ENCODE measurements at places on chromosomes 4 and X.

DNA sequence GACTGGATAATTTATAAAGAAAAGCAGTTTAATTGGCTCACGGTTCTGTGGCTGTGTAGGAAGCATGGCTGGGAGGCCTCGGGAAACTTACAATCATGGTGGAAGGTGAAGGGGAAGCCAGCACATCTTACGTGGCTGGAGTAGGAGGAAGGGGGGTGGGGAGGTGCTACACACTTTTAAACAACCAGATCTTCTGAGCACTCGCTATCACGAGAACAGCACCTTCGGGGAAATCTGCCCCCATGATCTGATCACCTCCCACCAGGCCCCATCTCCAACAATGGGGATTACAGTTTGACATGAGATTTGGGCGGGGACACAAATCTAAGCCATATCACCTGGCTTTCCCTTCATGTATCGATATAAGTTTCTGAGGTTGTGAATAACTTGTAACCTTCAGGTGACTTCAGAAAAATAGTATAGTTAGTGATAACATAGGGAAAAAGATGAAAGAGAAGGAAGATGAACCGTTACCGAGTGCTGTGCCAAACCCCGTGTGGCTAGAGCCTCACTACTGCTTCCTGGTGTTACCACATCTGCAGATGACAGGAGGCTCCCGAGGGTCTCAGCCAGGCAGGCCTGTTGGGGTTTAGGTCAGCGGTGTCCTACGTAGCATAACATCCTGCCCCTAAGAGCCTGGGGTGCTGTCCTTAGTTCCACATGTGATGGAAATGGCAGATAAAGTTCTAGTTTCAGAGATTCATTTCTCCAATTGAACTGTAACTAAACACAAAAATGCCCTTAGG lies 103.5 kb downstream of the TNIP2 start:
- no peak for DNase-seq

- DNase-seq = no peak
Observed at GRCh38 chr4:40065010-40065409, 8.4 kb downstream of the N4BP2 start.

GRCh38 chrX:112664924-112665323 lies 14.8 kb downstream of the LHFPL1 start:
- no peak for DNase-seq

DNA sequence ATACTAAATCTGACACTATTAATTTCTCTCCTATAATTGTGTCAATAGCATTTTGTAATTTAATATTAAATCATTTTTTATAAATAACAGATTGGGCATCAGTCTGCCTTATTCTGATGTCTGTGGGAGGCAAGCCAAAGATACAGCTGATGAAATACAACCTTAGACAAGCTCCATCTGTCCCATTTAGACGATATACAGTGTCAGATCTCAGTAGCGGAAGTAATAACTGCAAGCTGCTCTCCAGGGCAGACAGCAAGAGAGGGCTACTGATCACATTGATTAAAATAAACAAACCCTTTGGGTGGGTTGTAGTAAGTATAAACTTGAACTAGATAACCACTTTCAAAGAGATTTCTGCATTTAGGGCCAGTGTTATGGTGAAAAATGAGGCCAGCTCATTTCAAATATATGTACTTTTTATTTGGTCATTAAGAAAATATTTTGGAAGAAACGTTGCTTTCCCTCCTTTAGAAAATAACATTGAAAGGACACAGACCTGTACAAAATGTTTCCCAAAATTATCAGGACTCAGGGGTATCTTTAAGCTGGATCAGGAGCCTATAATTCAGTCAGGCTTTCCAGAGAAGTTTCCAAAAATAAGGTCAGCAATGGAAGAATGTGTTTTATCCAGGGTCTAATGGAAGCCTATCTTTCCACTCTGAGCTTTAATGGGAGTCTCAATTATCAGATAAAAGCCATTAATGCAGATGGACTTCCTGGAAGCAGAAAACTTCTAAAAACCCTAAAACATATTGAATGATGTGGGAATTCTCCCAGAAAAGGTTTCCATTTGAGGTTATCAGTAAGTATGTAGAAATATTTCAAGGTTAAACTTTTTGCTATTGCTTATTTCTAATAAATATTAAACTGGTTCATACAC lies 1028.8 kb upstream of the IGFBP7 start:
- DNase-seq = no peak

- no peak for DNase-seq
Observed at GRCh38 chr4:89725268-89725667, 111.7 kb downstream of the SNCA start.

GRCh38 chr4:86845593-86845992 lies 3.6 kb downstream of the SLC10A6 start:
- DNase-seq = no peak

- no peak for DNase-seq
Observed at GRCh38 chr4:139126898-139127297, 50.1 kb downstream of the ELF2 start.

DNA sequence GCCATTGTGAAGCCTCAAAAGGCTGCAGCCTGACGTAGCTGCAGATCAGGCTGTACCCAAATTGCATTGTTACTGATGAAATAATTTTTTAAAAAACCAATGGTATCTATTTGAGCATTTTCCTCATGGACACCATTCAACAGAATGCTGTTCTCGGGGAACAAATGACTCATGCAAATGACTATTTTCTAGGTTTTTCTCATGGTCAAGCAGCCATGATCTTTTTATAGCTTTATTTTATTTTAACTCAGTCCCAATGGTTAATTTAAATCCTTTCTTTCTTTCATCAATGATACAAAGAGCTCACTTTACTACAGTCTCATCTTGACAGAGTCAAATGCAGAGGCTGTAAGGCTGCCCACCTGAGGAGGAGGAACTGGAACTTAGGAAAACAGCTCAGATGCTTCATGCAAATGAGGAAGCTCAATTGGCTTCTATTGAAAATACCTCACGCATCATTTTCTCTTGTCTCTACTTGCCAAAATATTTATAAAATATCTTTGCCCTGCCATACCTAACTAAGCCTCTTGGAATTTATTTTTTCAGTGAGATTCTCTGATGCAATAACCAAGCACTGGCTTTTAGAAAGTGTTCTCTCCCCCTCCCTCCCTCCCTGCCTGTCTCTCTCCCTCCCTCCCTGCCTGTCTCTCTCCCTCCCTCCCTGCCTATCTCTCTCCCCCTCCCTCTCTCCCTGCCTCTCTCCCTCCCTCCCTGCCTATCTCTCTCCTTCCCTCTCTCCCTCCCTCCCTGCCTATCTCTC lies 81.0 kb downstream of the SORBS2 start:
- no peak for DNase-seq

DNA sequence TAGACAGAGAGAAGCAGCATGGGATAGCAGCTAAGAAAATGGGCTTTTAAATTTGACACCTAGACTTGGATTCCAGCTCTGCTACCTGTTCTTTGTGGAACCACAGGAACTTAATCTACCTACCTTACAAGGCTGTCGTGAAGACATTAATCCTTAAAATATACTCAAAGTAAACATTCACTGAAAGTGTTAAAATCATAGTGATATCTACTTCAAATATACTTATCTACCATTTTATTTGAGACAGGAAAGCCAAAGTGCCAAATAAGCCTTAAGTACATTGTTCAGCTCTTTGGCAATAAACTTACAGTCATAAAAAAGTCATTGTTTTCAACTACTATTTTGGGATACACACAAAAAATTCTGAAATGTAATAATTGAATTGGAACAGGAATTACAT lies 295.0 kb upstream of the PITX2 start:
- DNase-seq = no peak

DNA sequence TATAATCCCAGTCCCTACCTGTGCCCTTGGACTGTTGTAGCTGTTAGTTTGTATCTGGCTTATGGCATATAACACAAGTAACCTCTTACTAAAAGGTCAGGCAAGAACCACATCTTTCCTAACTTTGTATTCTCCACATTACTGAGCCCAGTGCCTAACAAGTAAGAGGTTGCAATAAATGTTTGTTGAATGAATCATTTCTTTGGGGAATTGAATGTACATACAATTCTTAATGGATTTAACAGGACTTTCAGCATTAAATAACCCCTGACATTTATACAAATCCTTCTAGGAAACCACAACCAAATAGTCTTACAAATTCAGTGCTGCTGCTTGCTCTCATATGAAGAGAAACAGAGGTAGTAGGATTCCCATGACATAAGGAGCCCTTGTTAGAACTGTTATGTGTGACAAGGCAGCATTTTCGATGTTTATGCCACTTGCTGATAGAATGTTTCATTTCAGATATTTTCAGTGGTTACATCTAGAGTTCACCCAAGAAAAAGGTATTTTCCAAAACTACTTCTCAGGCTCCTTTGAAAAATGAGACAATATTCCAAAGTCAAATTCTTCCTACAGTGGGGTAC lies 62.0 kb downstream of the MBNL3 start:
- no peak for DNase-seq
